ENCODE measurements at places on chromosomes 6 and 20. TPM values are rescaled to one million over a fixed set of nuclear protein-coding genes. Genes with fewer than 3 reads are reported as not detected.
A peak's percentile ranks its signal among the peaks of the same experiment; 100 is the strongest.

DNA sequence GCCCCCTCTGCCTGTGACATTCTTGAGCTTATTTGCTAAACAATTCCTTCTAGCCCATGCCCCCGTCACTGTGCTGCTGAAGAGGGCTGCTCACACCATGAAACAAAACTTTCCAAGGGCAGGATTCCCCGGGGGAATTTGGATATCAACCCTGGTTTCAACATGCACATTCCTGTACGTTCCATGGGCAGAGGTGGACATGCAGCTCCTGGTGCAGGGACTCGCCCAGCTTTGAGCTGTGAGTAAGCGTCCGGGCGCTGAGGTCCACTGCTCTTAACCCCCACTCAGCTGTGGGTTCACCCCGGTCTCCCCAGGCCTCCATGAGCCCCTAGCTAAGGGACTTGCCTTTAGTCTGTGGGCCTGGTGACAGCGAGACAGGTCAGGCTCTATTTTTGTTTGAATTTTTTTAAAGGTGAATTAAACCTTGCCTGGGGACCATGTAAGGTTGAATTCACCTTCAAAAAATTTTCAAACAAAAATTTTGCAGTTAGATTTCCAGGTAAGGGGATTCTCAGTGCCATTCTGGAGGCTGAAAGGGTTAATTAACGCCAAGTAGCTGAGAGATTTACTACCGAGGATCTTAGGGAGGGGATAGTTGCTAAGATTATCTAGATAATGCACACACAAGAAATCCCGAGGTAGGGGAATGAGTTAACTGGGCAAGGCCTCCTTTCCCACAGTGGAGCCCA, 70.3 kb upstream of the SLC22A23 start:
- DNase-seq, result no peak

RIPOR2 gene
- total RNA-seq, result 26.5 TPM

- DNase-seq, result peak; percentile 17
Measured at GRCh38 chr6:157831018-157831369, 7.9 kb downstream of the SNX9 start.

DNA sequence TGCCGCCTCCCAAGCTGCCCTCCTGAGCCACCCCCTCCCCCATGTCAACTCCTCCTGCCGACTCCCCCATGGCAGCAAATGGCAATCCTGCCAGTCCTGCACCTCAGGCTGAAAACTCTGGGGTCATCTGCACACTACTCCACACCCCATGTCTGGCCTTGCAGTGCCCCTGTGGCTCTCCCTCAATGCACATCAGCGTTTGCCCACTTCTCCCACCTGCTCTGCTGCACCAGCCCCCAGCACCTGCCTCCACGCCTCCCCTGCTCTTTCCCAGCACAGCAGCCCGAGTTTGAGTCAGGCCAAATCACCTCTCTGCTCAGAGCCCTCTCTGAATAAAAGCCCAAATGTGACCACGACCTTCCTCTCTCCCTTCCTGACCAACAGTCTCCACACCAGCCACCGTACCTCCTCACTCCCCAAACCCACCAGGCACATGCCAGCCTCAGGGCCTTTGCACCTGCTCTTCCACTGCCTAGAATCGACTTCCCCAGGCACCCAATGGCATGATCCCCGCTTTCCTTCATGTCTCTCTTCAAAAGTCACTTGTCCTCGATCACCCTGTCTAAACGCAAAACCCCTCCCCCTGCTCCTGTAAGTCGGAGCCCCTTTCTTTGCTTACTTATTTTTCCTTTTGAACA, 4.3 kb downstream of the PXDC1 start:
- DNase-seq, result no peak

DNA sequence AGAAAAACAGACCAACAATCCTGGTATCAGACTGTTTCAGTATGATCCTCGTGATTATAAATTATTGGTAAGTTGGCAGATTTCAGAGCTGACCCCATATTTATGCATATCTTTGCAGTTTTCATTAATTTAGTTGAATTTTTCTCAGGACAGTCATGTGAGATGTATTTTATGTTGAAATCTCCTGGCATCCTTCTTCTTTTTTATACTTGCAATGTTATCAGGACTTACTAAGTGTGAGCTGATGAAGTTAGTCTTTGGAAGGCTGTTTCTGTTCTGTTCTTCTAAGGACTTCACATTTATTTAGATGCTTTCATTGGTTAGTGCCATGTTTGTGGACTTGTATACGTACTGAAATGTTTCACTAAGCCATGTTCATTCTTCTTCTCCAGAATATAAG, 17.2 kb downstream of the SMPDL3A start:
- no peak for DNase-seq

PSORS1C2 gene
- not detected for total RNA-seq

FKBP1C gene
- 3.6 TPM for total RNA-seq

Data from activated CD4-positive, alpha-beta T cell treated with anti-CD3 and anti-CD28 coated beads, Interleukin-2, amount 10 ng/mL, durations not matched to agents 24 days and 14 days (primary cell).